ENCODE measurements at places on chromosomes 5 and 9.

- DNase-seq, result no peak
Observed at GRCh38 chr5:172586125-172587060, 54.7 kb upstream of the NEURL1B start.

- DNase-seq, result no peak
Observed at GRCh38 chr9:121637713-121638220, 13.7 kb upstream of the DAB2IP start.

DNA sequence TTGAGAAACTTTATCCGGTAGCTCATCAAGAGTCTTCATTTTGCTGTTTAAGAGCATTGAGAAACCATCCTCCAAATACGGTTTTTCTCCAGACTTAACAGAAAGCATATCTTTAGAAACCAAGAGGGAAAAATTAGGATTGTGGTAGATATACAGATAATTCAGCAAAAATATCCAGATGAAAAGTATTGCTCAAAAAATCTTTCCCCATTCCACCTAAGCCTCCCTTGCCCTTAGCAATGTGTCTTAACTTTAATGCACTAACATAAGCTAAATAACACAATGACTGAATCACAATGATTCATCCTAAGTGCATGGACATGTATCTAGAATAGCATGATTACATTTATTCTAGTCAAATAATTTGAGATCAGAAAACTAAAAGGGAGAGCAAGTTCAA, 130.3 kb upstream of the TARS1 start:
- no peak for DNase-seq

DNA sequence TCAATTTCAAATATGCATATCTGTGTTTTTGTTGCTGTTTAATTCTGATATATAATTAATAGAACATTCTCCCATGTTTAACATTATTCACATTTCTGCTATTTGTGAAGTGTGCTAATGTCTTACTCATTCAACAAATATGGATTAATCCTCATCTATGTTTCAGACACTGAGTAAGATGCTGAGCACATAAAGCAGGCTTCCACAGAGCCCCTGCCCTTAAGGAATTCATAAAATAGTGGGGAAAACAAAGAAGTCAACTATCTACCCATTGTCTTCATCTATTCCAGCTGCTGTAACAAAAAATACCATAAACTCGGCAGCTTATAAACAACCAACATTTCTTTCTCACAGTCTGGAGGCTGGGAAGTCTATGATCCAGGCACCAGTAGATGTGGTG, 333.3 kb downstream of the SEMA5A start:
- DNase-seq, result no peak

DNA sequence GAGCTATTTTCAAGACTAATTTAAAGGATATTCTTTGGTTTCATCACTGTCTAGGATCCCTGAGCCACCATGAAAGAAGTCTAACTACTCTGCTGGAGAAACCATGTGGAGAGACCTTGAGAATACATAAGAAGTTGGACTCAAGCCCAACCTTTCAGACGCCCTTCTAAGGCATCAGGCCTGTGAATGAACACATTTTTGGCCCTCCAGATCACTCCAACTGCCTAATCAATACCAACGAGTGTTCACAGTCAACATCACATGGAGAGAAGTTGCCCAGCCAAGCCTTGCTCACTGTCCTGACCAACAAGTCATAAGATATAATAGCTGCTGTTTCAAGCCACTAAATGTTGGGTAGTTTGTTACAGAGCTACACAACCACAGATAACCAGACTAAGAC, 100.7 kb downstream of the EPB41L4A start:
- no peak for DNase-seq

- no peak for DNase-seq
Observed at GRCh38 chr5:132291026-132291425, 3.2 kb upstream of the SLC22A4 start.

DNA sequence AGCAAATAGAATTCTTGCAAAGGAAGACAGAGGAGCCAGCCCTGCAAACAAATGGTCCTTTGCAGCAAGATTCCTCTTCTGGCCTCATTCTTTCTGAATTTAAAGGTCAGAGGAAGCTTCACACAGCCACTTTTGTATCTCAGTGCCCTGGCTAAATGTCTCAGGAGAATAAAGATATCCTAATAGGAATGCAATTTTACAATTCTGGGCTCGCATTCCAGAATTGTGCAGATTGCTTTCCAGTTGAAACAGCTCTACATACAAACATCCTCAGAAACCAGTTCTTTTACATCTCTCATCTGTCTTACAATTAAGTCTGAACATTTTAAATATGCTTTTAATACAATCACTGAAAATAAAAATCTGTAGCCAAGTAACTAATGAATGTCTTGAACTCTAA, 14.6 kb upstream of the ACOT12 start:
- DNase-seq, result no peak

GRCh38 chr9:120837921-120838320, 4.8 kb downstream of the PSMD5 start:
- DNase-seq, result no peak

- no peak for DNase-seq
Observed at GRCh38 chr5:114362197-114362976, 517 bp downstream of the KCNN2 start.

DNA sequence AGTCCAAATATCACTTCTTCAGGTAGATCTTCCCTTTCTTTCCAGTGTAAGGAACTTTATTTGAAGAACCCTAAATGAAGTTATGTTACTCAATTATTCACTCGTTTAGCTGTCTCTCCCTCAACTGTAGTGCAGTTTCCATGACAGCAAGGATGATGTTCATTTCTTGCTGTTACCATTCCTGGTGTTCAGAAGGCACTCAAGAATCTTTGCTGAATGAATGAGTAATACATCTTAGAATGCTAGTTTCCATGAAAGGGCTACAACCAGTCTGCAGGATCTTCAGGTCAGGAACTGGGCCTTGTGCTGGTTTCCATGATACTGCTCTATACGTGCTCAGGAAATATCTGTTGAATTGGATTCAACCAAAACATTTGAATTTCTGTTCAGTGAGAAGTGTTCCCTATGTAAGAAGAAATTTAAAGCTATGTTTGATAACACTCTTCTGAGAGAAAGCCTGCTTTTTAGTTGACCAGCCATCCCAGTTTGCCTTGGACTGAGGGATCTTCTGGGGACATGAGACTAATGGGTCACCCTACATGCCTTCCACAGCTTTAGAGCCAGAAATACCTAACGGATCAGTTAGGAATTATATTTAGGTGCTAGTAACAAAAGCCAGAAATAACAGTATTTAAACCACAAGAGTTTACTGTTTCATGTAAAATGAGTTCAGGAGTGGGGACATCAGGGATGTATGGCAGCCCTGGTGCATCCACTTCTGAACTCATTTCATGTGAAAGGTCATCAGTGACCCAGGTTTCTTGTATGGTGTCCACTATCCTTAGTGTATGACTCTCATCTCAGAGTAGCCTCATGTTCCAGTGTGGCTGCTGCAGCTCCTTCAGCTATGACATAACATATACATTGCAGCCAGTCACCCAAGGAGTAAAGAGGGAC, 500.1 kb upstream of the SGCD start:
- no peak for DNase-seq

DNA sequence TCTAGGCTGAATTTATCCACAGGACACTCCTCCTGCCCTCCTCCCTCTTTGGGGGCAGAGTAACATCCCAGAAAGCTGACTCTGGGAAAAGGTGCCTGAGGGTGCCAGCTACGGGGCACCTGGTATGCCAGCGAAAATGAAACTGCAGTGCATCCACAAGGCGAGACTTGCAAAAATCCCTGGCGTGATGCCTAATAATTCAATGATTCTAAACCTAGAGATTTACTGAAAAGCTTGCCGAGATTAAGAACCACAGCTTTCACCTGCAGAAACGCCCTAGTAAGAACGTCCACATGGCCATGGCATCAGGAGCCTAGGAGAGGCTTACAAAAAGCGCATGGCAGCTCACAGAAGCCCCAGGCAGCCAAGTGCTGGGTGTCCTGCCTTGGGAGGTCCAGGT, 20.9 kb downstream of the CCNJL start:
- no peak for DNase-seq

Measured in activated T-helper 9 cell treated with anti-CD3 and anti-CD28 coated beads, Interleukin-2, amount 50 U/mL, for 16 hours (primary cell).